Stimulated activated CD8-positive, alpha-beta memory T cell treated with anti-CD3 and anti-CD28 coated beads, Interleukin-7, amount 100 ng/mL, for 4 hours (primary cell): ENCODE measurements at places on chromosomes 3 and 15.

GRCh38 chr3:107493134-107493533, 29.6 kb upstream of the BBX start:
- no peak for DNase-seq

GRCh38 chr3:46344476-46344875, 9.4 kb upstream of the CCR2 start:
- DNase-seq, result no peak

- DNase-seq, result no peak
These were observed 1.1 kb downstream of the FBN1 start for GRCh38 chr15:48644467-48644826.

DNA sequence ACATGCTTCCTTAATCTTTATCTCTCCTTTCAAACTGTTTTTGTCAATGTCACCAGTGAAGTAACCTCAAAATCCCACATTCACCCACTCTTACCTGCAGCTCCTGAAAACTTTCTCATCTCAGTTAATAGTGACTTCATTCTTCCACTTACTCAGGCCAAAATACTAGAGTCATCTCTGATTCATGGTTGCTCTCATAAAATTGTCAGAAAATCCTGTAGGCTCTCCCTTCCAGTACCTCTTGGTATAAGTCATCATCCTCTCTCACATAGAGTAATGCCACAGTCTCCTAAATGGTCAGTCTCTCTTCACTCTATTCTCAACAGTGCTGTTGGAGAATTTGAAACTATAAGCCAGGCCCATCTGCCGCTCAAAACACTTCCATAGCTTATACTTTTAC, 34.9 kb upstream of the POU1F1 start:
- DNase-seq, result no peak

DNA sequence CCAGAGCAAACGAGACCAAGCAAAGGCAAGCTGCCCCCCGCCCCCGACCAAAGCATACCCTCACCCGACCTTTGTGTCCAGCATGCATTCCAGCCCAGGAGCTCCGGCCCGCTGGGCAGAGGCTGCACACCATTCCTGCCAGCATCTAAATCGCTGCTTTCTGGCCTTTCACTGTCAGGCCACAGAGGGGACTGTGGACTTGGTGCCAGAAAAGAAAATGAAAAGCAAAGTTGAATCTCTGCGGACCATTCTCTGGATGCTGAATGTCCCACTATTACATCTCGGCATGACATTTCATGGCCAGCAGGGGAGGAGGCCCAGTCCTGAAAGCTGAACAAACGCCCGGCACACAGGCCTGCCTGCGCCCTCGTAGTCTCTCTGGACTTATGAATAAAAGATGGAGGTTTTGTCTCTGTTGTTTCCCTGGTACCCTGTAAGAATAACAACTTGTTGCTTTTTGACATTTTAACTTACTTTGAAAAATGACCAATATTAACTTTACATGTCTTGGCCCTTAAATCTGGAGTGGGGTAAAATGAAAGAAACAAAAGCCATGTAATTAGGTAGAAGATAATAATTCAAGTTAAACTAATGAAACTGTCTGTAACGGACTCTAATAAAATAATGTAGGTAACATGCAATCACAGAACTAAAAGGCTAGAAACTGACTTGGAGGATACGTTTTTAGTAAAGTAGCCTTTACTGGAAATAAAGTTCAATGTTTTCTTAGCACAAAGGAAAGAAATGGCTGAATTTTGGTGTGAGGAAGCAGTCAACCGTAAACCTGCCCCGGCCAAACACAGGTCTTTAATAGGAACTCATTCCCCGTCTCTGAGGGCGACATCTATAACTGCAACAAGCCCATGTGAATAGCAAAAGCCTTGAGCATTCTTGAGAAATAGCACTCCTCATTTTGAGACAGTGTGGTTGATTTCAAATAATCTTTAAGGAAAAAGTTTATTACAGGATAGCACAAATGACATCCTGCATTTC, 12.7 kb downstream of the IL17RD start:
- no peak for DNase-seq

- DNase-seq, result no peak
These were observed 20.4 kb downstream of the RARRES1 start for GRCh38 chr3:158711886-158712285.

DNA sequence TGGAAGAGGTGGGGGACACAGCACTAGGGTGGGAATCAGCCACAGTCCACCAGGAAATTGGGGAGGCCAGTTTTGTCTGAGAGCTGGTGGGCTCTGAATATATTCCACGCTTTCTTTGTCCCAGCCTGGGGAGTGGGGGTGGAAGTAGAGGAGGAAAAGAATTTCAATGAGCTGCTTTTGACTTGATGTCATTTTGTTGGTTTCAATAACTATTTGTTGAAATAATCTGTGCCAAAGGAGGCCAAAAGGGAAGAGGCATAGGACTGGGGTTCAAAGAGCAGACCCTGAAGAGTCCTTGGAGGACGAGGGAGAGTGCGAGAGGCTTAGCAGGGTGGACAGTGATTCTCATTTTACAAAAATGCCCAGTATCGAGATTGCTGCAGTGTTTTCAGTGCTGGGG, 262.3 kb downstream of the SHQ1 start:
- DNase-seq, result no peak

DNA sequence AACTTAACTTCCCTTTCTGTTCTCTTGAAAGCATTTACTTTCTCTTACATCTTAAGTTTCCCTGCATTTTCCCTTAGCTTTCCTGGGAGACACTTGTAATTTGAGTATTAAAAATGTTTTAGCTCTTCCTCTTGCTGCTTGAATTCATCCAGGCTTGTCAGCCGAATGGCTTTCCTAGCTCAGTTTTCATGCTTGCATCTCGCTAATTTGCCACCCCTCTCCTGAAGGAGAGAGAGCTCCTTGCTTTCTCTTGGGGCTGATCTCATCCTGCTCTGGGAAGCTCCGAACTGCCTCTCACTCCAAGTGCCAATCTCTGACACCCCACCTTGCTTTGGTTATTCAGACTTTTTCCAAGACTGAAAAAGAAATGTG, 374.6 kb upstream of the TBL1XR1 start:
- no peak for DNase-seq

GRCh38 chr3:49675912-49676311, 1.8 kb downstream of the APEH start:
- no peak for DNase-seq

DNA sequence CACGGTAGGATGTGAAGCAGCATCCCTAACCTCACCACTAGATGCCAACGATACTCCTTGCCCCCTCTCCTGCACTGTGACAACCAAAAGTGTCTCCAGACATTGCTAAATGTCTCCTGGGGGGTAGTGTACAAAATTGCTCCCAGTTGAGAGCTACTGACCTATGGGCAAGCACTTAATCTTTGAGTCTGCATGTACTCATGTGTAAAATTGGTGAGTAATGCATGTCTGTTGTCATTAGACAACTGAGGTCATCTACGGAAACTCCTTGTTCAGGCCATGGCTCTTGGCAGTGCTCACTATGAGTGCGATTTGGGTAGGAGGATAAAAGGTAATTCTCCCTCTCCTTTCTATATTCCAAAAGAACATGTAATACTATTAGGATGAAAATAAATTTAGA, 29.2 kb downstream of the PDHB start:
- no peak for DNase-seq

GRCh38 chr3:99418209-99418635, 220.2 kb upstream of the COL8A1 start:
- DNase-seq, result no peak

GRCh38 chr3:17384567-17385296, 357.7 kb downstream of the TBC1D5 start:
- DNase-seq, result no peak

GRCh38 chr3:109117939-109118338, at the start of gene MORC1:
Gene MORC1, minus strand, starts transcription at chr3:109118134. Its CDS starts 75 bp downstream, at chr3:109118059.
- no peak for DNase-seq

DNA sequence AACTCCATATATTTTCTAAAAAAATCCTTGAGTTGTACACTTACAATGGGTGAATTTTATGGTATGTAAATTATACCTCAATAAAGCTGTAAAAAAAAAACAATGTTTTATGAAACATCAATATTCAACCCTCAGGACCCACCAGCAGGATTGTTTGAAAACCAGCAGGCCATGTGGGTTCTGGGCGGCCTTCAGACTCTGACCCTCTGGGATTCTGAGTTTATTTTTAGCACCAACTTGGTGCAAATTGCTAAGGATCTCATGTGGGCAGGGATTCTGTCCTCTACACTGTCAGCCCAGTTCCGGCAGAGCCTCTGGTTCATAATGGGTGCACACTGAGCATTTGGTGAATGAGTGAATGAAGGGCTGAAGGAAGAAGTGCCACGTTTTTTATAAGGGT, 24.2 kb upstream of the TSEN2 start:
- no peak for DNase-seq

DNA sequence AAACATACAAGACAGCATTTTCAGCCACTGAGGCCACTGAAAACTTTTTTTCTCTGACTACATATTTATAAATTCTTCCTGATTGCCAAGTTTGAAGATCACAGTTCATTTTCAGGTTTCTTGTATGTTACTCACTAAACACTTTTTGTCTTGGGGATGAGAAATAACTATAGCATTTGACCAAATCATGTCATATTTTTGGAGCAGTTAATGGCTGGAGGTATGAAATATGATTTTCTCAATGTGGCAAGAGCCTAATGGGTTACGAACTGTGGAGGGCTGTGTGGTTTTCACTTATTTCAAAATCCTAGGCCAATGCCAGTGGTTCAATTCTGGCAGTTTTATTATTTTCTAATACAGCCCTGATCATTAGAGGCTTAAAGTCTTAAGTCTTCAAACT, 64.4 kb downstream of the USP13 start:
- DNase-seq, result no peak

- no peak for DNase-seq
These were observed 22.7 kb downstream of the LARS2 start for GRCh38 chr3:45411081-45411480.

DNA sequence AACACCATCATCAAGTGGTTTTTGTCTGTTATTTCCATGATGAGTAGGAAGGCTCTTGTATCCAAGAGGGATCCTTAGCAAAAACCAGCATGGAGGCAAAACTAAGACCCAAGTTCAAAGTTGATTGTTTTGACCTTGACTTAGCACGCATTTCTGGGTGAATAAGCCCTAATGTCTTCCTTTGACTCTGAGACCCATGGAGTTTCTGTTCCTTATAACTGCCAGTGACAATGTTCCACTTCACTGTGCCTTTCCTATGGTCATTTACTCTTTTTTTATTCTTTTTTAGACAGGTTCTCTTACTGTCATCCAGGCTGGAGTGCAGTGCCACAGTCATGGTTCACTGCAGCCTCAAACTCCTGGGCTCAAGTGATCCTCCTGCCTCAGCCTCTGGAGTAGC, 118.2 kb upstream of the MRPL3 start:
- no peak for DNase-seq

DNA sequence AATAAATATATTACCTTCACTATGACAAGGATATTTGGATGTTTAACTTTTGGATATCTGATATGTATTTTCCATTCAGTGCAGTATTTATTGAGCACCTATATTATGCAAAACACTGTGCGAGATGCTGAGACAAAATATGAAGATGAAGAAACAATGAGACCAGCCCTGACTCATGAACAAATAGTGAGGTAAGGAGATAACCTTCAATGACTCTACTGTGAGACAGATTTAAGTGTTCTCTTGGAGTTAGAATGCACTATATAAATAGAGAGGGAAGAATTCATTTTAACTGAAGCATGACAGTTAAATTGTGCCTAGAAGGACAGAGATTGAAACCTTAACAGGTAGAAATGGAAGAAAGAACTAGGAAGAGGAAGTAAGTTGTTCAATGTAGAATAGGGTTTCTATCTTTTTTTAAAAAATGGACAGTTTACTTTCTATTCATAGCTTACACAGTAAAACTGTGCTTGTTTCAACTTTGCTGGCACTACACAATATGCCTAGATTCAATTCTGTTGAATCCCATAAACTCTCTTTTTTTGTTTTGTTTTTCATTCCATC, 124.2 kb downstream of the ZBTB20 start:
- DNase-seq, result no peak

DNA sequence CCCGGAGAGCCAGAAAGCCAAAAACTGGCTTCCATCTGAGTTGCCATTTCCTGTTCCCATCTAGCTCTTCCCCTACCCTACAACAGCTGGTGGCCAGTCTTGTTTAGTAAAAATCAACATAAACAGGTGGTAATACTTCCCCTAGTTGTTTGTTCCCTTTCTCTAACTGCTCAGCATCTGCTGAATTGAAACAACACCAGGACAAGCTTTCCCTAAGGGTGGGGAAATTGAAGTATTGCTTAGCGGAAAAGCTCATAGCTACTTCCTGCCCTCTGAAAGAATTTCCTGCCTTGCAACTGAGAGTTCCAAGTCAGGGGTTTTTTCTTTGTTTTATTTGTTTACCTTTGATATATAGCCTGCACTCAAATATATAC, 66.8 kb downstream of the HMG20A start:
- no peak for DNase-seq

GRCh38 chr15:101264911-101265641, 12.2 kb downstream of the SELENOS start:
- DNase-seq, result no peak

DNA sequence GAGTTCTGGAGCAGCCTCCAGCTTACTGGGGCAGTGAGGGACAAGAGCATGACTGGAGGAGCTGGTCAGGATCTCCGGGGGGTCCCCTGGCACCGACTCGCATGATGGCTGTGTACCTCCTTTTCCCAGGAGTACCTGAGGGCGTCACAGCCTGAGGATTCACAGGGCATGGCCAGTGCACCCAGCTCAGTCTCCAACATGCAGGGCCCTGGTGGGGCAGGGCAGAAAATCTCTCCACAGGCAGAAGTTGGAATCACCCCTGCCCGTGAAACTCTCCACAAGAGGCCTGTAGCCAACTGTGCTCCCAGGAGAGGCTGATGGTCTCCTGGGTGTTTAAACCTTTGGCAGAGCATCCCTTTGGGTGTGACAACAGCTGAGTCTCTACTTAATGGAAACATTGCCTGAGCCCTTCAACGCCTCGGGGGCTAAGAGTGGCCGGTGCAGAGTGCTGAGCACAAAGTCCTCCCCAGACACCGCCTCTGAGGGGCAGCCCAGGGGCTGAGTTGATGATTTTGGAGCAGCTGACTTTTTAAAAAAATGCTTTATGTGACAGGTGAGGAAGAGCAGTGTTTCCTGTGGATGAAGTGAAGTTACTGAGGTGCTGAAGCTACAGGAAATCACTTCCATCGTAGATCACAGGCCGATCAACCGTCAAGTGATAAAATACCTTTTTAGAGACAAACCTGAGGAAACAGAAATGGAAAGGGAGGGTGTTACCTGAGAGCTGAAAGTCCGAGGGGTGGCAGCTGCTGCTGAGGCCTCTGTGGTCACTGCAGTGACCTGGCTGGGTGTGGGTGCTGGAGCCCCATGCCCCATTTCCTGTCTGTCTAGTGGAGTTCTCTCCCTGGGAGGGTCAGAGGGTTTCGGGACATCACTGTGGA, 21.9 kb upstream of the CXCR6 start:
- DNase-seq, result no peak

- DNase-seq, result no peak
These were observed 168.3 kb downstream of the NEK10 start for GRCh38 chr3:27200721-27201489.

DNA sequence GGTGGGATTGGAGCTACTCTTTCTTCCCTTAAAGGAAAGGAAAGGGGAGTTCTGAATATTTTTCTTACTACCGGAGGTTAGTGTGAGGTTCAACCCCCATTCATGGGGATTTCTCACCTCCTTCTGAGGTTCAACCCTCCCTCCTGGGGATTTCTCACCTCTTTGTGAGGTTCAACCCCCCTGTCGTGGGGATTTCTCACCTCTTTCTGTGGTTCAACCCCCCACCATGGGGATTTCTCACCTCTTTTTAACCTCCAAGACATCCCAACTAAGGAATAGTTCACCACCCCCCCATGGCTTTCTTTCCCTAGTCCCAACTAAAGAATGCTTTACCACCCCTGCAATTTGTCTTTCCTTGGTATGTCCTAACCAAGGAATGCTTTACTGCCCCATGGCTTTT, 520.3 kb downstream of the EDEM1 start:
- no peak for DNase-seq
